ENCODE measurements at places on chromosomes 12 and 14. TPM values are rescaled to one million over a fixed set of nuclear protein-coding genes. Genes with fewer than 3 reads are reported as not detected.

The PLEKHG7 gene
- total RNA-seq = 0.06 TPM

The INSM2 gene
- total RNA-seq = not detected

The MIPOL1 gene
- total RNA-seq = 3.7 TPM

The CCDC197 gene
- total RNA-seq = not detected

The CMTM5 gene
- total RNA-seq = not detected

The ADCY6 gene
- total RNA-seq = 33.3 TPM

The PTPN6 gene
- total RNA-seq = not detected

The KRT79 gene
- total RNA-seq = not detected

The INHBE gene
- not detected for total RNA-seq

The PTHLH gene
- total RNA-seq = 0.20 TPM

The TGM1 gene
- 0.73 TPM for total RNA-seq

The CISTR gene
- total RNA-seq = not detected

The MGP gene
- total RNA-seq = 5,324 TPM

The KRT75 gene
- total RNA-seq = not detected

The RPS6KL1 gene
- 4.4 TPM for total RNA-seq

The KLHL33 gene
- total RNA-seq = not detected

The CARMIL3 gene
- not detected for total RNA-seq

The ZNF385A gene
- total RNA-seq = 6.9 TPM

The KMT2D gene
- total RNA-seq = 57.0 TPM

The INHBC gene
- not detected for total RNA-seq

The TPPP2 gene
- total RNA-seq = not detected

The ADAMTS20 gene
- not detected for total RNA-seq

The CCDC85C gene
- 3.0 TPM for total RNA-seq

The PLEKHD1 gene
- total RNA-seq = not detected

The GPX2 gene
- total RNA-seq = not detected

The TPH2 gene
- not detected for total RNA-seq

The HAL gene
- not detected for total RNA-seq

The P2RX2 gene
- not detected for total RNA-seq

The ADAM21 gene
- total RNA-seq = 0.34 TPM

The PPP4R4 gene
- total RNA-seq = not detected

The ERBB3 gene
- total RNA-seq = 0.39 TPM

The MARCHF9 gene
- 1.9 TPM for total RNA-seq

The MYH6 gene
- not detected for total RNA-seq

The DLGAP5 gene
- 2.6 TPM for total RNA-seq

The DHH gene
- not detected for total RNA-seq

The TMEM179 gene
- total RNA-seq = not detected

The CYP46A1 gene
- 0.19 TPM for total RNA-seq

The DDIT3 gene
- total RNA-seq = 19.4 TPM

The OLR1 gene
- total RNA-seq = not detected

The SRRM4 gene
- total RNA-seq = not detected

The GPR68 gene
- 1.1 TPM for total RNA-seq

The WSCD2 gene
- not detected for total RNA-seq

The EML1 gene
- total RNA-seq = 19.1 TPM

The BCL2L14 gene
- not detected for total RNA-seq

The GUCY2C gene
- not detected for total RNA-seq

The RPGRIP1 gene
- not detected for total RNA-seq

The GSG1 gene
- 0.34 TPM for total RNA-seq

The CLEC4E gene
- not detected for total RNA-seq

The TMEM63C gene
- not detected for total RNA-seq

The ZNF605 gene
- 14.0 TPM for total RNA-seq

The THTPA gene
- total RNA-seq = 12.8 TPM

The TMEM132D gene
- not detected for total RNA-seq

Measured in cardiac ventricle fibroblast (primary cell).